ENCODE measurements at places on chromosomes 4 and X.

- DNase-seq = no peak
Observed at GRCh38 chr4:5027346-5027745, 8.1 kb upstream of the CYTL1 start.

GRCh38 chr4:140047017-140047640, 106.9 kb downstream of the MAML3 start:
- no peak for DNase-seq

DNA sequence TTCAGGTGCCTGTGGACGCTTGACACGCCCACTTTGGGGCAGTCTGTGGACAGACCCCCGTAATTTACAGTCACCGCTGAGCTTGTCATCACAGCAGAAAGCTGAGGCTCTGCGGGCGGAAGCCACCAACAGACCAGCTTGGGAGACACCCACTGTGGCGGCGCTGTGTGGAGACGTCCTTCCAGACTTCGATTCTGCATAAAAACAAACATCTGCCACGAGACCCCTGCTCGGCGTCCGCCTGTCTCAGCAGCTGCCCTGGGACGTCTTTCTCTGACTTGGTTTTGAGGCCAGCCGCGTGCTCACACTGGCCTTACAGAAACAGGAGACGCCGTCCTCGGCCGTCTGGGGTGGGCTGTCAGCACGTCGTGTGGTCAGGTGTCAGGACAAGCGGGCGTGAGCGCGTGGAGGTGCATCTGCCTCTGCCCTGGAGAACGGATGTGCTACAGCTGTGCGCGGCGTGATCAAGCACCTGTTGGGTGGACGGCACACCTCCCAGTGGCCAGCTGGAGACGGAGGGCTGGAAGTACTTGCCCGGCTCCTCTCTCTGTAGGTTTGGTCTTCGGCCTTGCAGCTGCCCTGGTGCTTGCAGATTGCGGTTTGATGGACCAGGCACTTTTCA, 37.5 kb downstream of the PIGG start:
- DNase-seq = no peak

DNA sequence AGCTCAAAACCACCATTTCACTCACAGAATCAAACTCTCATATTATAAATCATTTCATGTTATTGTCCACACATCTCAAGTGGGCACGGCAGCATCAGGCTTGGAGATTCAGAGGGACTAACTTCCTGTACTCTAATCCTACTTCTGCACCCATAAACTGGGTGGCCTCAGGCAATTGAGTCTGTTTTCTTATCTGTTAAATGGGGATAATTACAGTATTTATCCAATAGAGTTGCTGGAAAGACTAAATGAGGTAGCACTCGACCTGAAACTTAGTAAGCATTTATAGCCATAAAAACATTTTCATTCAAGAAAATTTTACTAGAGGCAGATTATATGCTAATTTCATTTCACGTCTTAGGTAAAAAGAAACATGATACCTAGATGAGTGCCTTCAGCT, 13.0 kb downstream of the TBC1D1 start:
- no peak for DNase-seq

DNA sequence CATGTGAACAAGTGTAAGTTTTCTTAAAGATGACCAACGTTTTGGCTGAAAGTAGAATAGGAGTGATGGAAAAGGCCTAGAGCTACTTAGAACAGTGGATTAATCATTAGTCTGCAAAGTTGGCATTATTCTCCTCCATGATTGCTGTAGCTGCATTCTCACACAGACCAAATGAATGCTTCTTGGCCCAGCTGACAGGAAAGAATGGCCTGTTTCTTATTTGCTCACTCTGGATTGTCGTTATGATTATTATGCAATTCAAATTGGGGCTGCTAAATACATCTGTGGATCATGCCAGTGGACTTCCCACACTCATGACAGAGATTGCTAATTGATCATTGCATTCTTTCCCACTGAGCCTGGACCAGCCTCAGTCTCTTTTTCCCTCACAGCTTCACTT, 285.0 kb downstream of the STIM2 start:
- no peak for DNase-seq

DNA sequence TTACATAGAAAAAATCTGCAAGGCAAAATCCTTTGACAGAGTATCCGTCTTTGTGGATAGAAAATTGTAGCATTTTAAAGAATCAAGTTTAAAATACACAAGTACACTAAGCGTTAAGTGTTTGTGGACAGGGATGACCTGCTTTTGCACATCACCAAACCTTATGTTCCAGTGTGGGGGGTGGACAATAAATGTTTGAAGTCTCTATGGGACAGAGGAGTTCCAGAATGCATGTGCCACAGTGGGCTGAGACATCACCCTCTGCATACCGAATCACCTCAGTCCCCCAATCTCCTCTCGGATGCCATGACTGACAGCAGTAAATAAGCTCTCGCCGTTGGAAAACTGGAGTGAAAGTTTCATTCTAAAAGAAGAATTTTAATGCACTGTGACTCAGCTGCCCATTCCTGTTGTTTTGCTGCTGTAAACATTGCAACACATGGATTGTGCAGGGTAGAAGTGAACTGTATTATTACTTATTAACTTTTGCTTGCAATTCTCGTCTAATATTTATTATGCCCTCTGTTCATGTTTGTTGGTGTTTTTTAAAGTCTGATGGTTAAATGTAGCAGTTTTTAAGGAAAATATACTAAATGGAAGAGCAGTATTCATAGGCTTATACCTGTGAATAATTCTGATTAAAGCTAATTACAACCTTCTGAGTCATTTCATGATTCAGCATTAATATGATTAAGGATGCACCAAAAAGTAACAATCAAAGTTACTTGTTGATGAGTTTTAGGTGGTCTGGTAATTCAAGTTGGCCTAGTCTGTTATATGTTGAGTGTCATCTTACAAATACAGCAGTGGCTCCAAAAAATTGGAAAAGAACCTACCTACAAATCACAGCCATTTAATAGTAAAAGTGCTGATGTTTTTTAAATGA, 24.0 kb downstream of the CDKN2AIP start:
- no peak for DNase-seq

- DNase-seq = no peak
Observed at GRCh38 chrX:10847333-10847732, 226.9 kb upstream of the MID1 start.

DNA sequence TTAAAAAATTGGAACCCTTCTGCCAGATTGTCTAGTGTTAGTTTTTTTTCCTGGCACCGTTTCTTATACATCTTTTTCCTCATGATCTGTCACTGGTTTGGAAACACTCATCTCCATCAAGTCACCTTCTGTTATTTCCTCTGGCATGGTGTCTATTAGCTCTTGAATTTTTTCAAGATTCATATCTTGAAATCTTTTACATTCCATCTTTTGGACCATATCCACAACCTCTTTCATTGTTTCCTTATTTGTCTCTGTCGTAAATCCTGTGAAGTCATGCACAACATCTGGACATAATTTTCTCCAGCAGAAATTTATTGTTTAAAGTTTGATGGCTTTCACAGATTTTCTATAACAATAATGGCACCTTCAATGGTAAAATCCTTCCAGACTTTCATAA, 10.2 kb upstream of the TMEM185A start:
- DNase-seq = no peak

DNA sequence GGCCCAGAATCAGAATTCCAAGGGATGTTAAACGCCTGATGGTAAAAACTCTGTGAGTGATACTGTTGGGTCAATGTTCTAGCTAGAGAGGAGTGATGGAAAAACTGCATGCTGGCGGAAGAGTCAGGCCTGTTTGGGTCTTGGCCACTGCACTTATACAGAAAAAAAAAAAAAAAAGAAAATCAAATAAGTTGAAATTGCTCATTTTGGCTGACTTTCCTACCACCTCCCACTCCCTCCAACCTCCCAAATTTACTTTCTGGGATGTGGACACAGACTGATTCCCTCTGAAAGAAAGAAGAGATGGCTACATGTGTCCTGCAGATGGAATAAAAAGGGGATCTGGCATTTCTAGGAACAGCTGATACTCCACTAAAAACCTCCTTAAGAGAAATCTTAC, 234.1 kb upstream of the GIMD1 start:
- DNase-seq = no peak

DNA sequence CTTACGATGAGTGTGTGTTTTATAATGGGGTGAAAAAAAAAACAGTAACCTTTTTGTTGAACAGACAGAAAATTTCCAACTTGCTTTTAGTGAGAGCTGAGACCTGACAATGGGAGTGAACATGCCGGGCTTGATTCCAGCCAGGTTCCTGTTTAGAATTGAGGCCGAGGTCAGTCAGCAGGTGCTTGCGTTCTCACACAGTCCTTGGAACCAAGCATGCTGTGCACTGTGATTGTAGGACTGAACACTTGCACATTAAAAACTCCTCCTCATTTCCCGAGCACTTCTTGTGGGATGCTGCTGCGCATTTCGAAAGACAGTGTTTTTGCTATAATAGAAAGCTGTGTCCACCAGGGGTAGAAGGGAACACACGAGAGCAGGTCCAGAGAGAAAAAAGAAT, 51.8 kb downstream of the TMEM131L start:
- no peak for DNase-seq

- no peak for DNase-seq
Observed at GRCh38 chrX:45601052-45601451, 400.4 kb upstream of the DIPK2B start.

- no peak for DNase-seq
Observed at GRCh38 chr4:124713185-124713592, 657 bp upstream of the ANKRD50 start.

GRCh38 chrX:107730298-107730655, 45.3 kb downstream of the TSC22D3 start:
- DNase-seq = no peak

GRCh38 chr4:177380730-177381287, 61.4 kb downstream of the AGA start:
- no peak for DNase-seq

DNA sequence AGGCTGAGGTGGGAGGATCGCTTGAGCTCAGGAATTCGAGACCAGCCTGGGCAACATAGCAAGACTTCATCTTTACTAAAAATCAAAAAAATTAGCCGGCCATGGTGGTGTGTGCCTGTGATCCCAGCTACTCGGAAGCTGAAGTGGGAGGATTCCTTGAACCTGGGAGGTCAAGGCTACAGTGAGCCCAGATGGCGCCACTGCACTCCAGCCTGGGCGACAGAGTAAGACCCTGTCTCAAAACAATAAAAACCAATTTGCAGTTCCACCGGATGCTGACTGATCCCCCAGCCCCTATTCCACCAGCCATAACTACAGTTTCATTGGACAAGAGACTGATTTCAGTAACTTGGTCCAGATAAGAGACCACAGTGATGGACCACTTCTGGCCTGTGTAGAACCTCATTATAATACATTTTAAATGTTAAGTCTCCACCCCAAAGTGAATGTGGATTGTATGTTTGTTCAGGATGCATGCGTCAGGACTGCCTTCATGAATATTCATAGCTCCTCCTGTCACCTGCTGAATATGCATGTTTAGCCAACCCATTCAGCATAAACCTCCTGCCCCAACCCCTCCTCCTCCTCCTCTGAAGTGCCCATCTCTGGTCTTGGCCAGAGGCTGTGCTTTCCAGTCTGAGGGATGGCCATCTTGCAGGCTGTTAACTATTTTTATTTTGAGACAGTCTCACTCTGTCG, 2.3 kb upstream of the SLBP start:
- no peak for DNase-seq

GRCh38 chr4:138445098-138445497, 202.9 kb upstream of the SLC7A11 start:
- DNase-seq = no peak

GRCh38 chrX:126770179-126770578, 49.4 kb upstream of the PRR32 start:
- no peak for DNase-seq

GRCh38 chr4:3408793-3409330, 32.9 kb upstream of the HGFAC start:
- DNase-seq = no peak

- DNase-seq = no peak
Observed at GRCh38 chr4:122364700-122365404, 14.0 kb upstream of the ADAD1 start.

- no peak for DNase-seq
Observed at GRCh38 chrX:154445776-154446175, 1.8 kb downstream of the FAM50A start.

DNA sequence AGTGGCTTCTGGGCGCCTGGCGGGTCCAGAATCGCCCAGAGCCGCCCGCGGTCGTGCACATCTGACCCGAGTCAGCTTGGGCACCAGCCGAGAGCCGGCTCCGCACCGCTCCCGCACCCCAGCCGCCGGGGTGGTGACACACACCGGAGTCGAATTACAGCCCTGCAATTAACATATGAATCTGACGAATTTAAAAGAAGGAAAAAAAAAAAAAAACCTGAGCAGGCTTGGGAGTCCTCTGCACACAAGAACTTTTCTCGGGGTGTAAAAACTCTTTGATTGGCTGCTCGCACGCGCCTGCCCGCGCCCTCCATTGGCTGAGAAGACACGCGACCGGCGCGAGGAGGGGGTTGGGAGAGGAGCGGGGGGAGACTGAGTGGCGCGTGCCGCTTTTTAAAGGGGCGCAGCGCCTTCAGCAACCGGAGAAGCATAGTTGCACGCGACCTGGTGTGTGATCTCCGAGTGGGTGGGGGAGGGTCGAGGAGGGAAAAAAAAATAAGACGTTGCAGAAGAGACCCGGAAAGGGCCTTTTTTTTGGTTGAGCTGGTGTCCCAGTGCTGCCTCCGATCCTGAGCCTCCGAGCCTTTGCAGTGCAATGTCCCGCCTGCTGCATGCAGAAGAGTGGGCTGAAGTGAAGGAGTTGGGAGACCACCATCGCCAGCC, at the start of gene ATOH1:
Gene ATOH1, plus strand, starts transcription at position 422 of the 663 bp plus-strand sequence. Its CDS starts 174 bp downstream, at position 596.
- no peak for DNase-seq

GRCh38 chr4:160375772-160376452, 1273.0 kb downstream of the RAPGEF2 start:
- no peak for DNase-seq

DNA sequence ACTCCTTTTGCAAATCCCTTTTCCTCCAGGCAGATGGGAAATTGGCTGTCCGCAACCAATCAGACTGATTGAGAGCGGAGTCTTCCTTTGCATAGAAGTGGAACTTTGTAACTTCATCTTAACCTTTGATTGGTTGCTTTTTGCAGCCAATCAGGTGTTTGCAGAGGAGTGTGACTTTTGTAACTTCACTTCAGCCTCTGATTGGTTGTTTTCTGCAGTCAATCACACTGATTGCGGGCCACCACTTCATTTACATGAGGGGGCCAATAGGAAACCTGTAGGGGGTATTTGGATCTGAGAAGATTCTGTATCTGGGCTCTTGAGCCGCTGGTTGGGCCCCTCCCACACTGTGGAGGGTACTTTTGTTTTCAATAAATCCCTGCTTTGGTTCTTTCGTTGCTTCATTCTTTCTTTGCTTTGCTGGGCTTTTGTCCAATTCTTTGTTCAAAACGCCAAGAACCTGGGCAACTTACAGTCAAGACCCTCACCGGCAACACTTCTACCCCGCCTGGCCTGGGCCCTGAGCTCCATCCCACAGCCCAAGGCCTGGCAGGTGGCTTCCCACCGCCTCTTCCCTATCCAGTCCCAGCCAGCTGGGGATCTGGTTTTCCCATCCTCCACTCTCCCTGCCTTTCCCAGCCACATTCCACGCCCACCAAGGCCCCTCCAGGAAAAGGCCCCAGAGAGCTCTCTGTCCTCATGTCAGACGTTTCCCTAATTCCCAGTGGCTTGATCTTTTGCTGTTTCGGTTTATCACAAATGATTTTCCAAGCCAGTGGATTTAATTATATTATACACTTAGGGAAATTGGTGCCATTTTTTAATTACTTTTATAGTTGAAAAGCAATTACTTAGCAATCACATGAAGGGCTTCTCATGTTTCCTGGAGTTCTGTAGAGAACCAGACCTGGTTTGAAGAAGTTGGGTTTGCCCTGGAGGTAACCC, 110.2 kb upstream of the STX18 start:
- DNase-seq = no peak

Measured in T-helper 17 cell (primary cell).